Thoracic aorta (tissue), 2 donors: ENCODE measurements at places on chromosomes 12 and 14.

DNA sequence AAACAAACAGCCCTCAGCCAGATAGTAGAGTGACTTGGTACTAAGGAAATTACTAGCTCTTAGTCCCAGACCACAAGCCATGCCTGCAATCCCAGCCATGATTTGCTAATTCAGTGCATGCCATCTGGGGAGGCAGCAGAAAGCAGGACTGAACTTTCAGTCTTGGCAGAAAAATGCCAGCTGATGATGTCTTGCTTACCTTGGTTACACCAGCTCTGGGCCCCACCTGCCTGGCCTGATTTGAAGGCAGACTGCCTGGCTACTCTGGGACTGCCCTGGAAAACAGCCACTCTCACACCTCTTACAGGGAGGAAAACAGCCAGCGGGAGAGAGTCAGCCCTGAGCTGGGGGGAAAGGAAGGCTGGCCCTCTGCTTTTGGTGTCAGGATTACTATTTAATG is 4.6 kb upstream of the UNC119B start:
- DNase-seq: no peak

DNA sequence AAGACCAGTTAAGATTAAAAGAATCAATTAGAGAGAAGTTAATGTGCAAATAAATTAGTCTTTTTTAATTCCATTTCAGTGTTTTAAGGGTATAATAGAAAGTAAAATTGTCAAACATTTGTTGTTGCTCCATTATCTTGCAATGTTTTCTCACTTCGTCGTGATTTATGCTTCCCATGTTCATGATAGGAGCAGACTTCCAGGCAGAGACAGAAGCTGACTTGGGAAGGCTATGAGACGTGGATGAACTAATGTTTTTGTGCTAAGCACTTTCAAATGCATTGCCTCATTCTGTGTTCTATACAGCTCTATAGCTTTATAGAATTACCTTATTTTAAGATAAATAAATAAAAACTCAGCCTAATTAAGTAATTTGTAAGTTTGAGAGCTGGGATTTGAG is 226.2 kb downstream of the PIK3C2G start:
- no peak for DNase-seq

- DNase-seq: no peak
These were observed 105.1 kb upstream of the TMEM260 start for GRCh38 chr14:56474419-56475022.

- no peak for DNase-seq
These were observed 369.3 kb downstream of the VRK1 start for GRCh38 chr14:97166497-97166896.

GRCh38 chr14:29085546-29085945 is 319.0 kb downstream of the FOXG1 start:
- DNase-seq: no peak
